ENCODE measurements at places on chromosomes 2 and 18. TPM values are rescaled to one million over a fixed set of nuclear protein-coding genes. Genes with fewer than 3 reads are reported as not detected.

APLF gene
- 3.7 TPM for polyA plus RNA-seq

ACTR2 gene
- 182 TPM for polyA plus RNA-seq

IL36A gene
- polyA plus RNA-seq: not detected

ADD2 gene
- polyA plus RNA-seq: 6.6 TPM

FBXO48 gene
- 1.7 TPM for polyA plus RNA-seq

TNP1 gene
- not detected for polyA plus RNA-seq

LYG1 gene
- polyA plus RNA-seq: 4.2 TPM

CXCR2 gene
- polyA plus RNA-seq: 0.36 TPM

SCN7A gene
- 18.1 TPM for polyA plus RNA-seq

DPP10 gene
- polyA plus RNA-seq: 12.1 TPM

PLEK gene
- 6.4 TPM for polyA plus RNA-seq

KIF1A gene
- 14.7 TPM for polyA plus RNA-seq

NPPC gene
- 0.73 TPM for polyA plus RNA-seq

TMEFF2 gene
- polyA plus RNA-seq: 14.0 TPM

EPC2 gene
- polyA plus RNA-seq: 43.4 TPM

MGAT4A gene
- polyA plus RNA-seq: 32.0 TPM

HNMT gene
- 59.0 TPM for polyA plus RNA-seq

MARCHF4 gene
- polyA plus RNA-seq: 0.05 TPM

SP140 gene
- polyA plus RNA-seq: 1.8 TPM

MOGAT1 gene
- 0.17 TPM for polyA plus RNA-seq

CPLX4 gene
- 0.26 TPM for polyA plus RNA-seq

GALR1 gene
- polyA plus RNA-seq: 0.10 TPM

DNAH6 gene
- polyA plus RNA-seq: 0.82 TPM

AOX1 gene
- 2.1 TPM for polyA plus RNA-seq

RTKN gene
- 82.4 TPM for polyA plus RNA-seq

STARD6 gene
- polyA plus RNA-seq: 0.51 TPM

GAL3ST2 gene
- 0.77 TPM for polyA plus RNA-seq

NEU2 gene
- not detected for polyA plus RNA-seq

IL37 gene
- not detected for polyA plus RNA-seq

ALPP gene
- polyA plus RNA-seq: not detected

RUFY4 gene
- 0.36 TPM for polyA plus RNA-seq
